ENCODE measurements at places on chromosomes 4 and X.

GRCh38 chr4:181971973-181972372 is 271.2 kb upstream of the TENM3 start:
- no peak for DNase-seq

- DNase-seq = no peak
These were observed 83.9 kb upstream of the ARHGAP24 start for GRCh38 chr4:85391071-85391470.

- no peak for DNase-seq
These were observed 3.9 kb downstream of the MSMO1 start for GRCh38 chr4:165331359-165331758.

DNA sequence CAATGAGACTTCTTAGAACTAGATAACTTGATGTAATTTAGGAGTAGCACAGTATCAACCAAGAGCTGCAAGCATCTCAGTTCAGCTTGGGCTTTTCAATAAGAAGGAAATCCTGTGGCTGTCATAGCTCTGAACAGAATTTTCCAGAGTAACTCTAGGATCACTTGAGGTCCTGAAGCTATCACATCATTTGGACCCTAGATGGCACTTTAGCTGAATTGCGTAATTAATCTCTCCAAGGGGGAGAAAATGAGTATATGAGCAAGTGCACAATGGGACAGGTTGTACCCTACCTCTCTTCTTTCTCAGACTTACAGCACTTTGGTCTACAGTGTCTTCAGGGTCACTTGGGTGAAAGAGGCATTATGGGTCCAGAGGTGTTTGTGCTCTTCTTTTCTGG is 45.2 kb downstream of the SLC4A4 start:
- DNase-seq = no peak

DNA sequence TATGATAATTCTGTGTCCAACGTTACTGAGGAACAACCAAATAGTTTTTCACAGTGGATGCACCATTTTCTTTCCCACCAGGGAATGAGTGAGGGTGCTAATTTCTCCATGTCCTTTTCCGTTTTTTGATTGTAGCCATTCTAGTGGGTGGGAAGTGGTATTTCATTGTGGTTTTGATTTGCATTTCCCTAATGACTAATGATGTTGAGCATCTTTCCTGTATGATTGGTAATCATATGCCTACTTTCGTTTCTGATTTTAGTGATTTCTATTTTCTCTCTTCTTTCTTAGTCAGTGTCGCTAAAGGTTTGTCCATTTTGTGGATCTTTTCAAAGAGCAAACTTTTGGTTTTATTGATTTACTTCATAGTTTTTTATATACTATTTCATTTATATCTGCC is 32.1 kb upstream of the TEX13D start:
- no peak for DNase-seq

- no peak for DNase-seq
These were observed 116.6 kb downstream of the CPZ start for GRCh38 chr4:8709050-8709728.

GRCh38 chrX:150512461-150512901 is 55.9 kb upstream of the MTM1 start:
- no peak for DNase-seq

DNA sequence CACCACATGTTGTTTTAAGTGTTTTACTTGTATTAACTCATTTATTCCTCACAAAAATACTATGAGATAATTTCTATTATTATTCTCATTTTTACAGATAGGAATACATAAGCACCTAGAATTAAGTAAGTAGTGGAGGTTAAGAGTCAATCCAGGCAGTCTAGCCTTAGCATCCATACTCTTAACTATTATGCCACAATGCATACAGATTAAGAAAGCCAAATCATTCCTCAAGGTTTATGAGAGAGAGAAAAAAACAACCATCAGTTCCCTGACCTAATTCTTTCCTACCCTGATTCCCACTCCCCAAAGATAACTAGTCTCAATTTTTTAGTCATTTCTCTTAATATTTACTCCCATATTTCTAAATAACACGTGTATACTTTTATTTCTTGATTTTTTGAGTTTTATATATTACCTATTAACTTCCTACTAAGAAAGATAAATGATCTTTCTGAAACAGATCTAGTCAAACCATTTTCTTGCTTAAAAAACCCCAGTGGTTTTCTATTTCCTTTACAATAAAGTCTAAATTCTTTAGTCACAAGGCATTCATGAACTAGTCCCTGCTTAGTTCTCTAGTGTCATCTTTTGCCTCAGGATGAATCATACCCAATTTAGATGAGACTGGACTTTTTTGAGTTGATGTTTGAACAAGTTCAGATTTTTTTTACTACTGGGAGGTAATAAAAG is 16.0 kb downstream of the UBA6 start:
- no peak for DNase-seq

DNA sequence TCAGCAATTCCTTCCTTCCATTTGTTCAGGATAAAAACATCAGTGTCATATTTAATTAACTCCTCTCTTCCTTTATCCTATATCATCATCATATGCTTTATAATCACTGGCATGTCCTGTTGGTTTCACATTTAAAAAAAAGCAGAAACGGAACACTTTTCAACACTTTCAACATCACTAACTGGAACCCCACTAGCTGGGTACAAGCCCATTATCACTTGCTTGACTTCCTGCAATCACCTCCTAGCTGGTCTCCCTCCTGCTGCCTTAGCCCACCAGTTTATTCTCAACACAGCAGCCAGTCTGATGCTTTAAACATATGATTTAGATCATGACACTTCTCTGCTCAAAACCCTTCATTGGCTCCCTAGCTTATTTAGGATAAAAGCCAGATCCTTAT is 116.4 kb upstream of the LSM6 start:
- no peak for DNase-seq

- DNase-seq = no peak
These were observed 158.6 kb upstream of the ADGRL3 start for GRCh38 chr4:61041527-61041926.
